ENCODE measurements at places on chromosomes 4 and X.
A peak's percentile ranks its signal among the peaks of the same experiment; 100 is the strongest.

- DNase-seq = peak; percentile 43
Observed at GRCh38 chrX:155086202-155086840, 15.0 kb downstream of the BRCC3 start.

GRCh38 chr4:186067757-186068385, 1.1 kb upstream of the TLR3 start:
- peak; percentile 43 for DNase-seq

- DNase-seq = no peak
Observed at GRCh38 chrX:55524487-55524886, 34.8 kb upstream of the USP51 start.

DNA sequence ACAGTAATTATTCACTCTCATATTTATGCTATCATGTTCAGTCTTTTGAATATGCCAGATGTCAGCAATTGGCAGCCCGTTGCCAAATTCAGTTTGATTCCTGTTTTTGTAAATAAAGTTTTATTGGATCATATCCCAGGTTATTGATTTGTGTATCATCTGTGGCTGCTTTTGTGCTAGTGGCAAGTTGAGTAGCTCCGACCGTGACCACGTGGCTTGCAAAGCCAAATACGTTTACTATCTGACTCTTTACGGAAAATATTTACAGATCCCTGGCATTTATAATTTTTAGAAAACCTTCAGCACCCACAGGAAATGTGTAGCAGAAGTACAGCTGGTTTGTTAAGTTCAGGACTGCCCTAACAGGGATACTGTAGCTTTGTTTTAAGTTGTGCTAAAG, 67.4 kb downstream of the VCX2 start:
- no peak for DNase-seq

GRCh38 chr4:189304809-189305208, 635.9 kb upstream of the FRG1 start:
- DNase-seq = no peak

- no peak for DNase-seq
Observed at GRCh38 chrX:12309744-12310076, 171.4 kb downstream of the FRMPD4 start.

- no peak for DNase-seq
Observed at GRCh38 chrX:53048169-53049126, at the start of gene GPR173. GPR173 (plus strand) TSS chrX:53048789; CDS start chrX:53076622, 27,833 bp downstream.
